H1 (cell line): ENCODE measurements at places on chromosomes 7 and 10.

DNA sequence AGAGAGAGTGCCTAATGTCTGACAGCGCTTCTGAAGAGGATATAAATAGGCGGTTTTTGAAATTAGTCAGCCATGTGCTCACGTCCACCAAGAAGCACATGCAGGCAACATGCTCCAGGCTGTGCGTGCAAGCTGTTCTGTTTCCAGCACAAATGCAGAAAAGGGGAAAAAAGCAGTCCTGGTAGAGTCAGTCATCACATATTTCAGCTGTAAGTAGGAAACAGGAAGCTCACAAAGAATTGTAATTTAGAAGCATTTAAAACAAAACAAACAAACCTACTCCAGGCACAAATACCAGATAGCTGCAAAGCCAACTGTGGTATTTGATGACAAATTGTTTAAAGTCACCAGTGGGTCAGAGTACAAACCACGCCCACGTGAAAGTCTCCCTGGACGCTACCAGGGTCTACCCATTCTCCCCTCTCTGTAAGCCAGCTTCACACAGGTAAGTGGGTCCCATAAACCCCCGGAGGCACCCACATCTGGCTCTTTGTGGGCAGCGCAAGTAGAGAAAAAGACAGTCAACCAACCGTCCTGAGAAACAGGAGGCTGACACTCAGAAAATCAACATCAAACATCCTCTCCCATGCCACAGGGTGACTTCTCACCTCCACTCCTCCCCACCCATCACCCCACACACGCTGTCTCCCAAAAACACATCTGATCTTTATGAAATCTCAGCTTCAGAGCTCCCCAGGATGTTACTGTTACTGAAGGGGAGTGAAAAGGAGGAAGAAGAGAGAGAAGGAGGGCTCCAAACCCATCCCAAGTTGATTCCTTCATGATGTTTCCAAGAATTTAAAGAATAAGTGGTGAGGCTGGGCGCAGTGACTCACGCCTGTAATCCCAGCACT lies 186.4 kb downstream of the FAM107B start:
- H3K27ac ChIP-seq: no peak overlapping the region
- no peaks in the 10 kb centered on the region for H3K27me3 ChIP-seq
- H3K4me1 ChIP-seq: peaks cover 13% of the 10 kb centered on the region
- DNase-seq: no peak
- no peak overlapping the region for H3K4me3 ChIP-seq

DNA sequence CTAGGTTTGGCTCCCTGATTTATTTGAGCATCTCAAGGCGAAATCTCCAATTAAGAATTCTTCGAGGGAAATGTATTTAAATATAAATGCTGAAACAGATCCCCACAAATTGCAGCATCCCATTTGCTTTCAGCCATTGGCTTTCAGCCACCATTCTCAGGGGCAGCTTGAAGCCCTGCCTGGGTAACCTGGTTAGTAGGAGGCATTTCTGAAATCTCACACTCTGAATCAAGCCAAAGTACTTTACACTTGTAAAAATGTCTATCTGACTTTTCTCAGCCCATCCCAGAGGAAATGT lies 49.1 kb downstream of the GCC1 start:
- H3K4me1 ChIP-seq: 0 out of 2 replicates have a peak, but pooled peaks cover 4% of the 10 kb centered on the region
- H3K27me3 ChIP-seq: peaks cover 7% of the 10 kb centered on the region; the same call in 1 of the 2 replicates
- peak overlapping the region; percentile 47 for H3K4me3 ChIP-seq
- no peak overlapping the region for H3K27ac ChIP-seq

GRCh38 chr7:92119213-92119759 lies 15.0 kb downstream of the CYP51A1 start:
- no peak overlapping the region for H3K27ac ChIP-seq
- H3K4me3 ChIP-seq: no peak overlapping the region
- no peak for DNase-seq
- no peaks in the 10 kb centered on the region for H3K27me3 ChIP-seq
- peaks cover 35% of the 10 kb centered on the region for H3K36me3 ChIP-seq

DNA sequence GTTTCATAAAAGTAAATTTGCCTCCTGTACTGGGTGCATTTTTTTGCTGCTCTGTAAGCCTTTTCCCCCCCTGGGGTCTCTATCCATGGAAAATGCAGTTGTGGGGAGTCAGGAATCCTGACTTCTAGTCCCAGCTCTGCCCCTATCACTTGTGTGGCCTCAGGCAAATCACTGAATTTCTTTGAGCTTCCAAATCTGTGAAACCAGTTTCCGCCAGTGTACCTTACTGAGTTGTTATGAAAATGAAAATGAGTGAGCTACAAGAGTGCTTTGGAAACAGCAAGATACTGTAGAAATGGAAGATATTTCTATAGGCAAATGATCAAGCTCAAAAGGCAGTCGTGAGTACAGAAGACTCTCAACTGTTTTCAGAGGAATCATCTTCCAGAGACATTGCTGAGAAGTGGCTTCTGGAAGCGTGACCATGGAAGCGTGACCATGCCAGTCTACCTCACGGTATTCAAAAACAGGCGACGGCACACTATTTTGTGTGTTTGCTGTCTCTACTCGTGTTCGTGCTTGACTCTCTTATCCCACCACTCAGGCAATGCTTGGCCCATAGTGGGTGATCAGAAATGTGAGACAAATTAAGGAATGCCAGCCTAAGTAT lies 107.4 kb downstream of the ATXN7L1 start:
- H3K27me3 ChIP-seq: no peaks in the 10 kb centered on the region
- H3K4me3 ChIP-seq: no peak overlapping the region
- no peaks in the 10 kb centered on the region for H3K36me3 ChIP-seq
- H3K4me1 ChIP-seq: peaks cover 12% of the 10 kb centered on the region
- H3K27ac ChIP-seq: no peak overlapping the region

DNA sequence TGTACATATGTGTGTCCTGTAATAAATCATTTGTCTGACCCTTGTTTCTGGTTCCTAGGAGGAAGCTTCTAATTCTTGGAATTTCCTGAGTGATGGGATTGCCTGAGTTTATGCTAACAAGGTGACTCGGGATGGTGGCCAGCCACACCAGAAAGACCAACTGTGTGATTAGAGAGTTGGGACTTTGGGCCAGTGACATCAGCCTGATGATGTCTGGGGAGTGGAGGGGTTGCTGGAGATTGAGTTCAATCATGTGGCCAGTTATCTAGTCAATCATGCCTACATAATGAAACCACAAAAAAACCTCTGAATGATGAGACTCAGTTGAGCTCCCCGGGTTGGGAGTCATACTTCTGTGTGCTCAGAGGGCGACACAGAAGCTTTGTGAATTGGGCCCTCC lies 23.5 kb upstream of the CARD11 start:
- H3K27ac ChIP-seq: no peak overlapping the region
- no peak for DNase-seq
- H3K4me1 ChIP-seq: peaks cover 4% of the 10 kb centered on the region; the same call in 1 of the 2 replicates
- no peaks in the 10 kb centered on the region for H3K36me3 ChIP-seq
- no peaks in the 10 kb centered on the region for H3K27me3 ChIP-seq

- DNase-seq: no peak
- H3K27ac ChIP-seq: no peak overlapping the region
- no peaks in the 10 kb centered on the region for H3K27me3 ChIP-seq
- H3K36me3 ChIP-seq: peaks cover 37% of the 10 kb centered on the region
- H3K4me3 ChIP-seq: no peak overlapping the region
Observed at GRCh38 chr10:97328646-97329453, 5.7 kb downstream of the FRAT2 start.

DNA sequence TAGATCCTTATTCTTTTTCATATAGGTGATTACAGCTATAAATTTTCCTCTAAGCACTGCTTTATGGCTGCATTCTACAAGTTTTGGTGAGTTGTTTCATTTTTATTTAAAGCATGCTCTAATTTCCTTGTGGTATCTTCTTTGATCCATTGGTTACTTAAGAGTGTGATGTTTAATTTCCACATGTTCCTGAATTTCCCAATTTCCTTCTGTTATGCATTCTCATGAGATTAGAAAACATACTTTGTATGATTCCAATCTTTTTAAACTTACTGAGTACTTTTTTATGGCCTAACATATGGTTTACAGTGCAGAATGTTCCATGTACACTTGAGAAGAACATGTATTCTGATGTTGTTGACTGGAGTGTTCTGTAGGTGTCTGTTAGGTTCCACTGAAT lies 53.4 kb downstream of the MYL10 start:
- no peaks in the 10 kb centered on the region for H3K36me3 ChIP-seq
- H3K4me3 ChIP-seq: no peak overlapping the region
- no peak overlapping the region for H3K27ac ChIP-seq
- H3K27me3 ChIP-seq: no peaks in the 10 kb centered on the region
